Activated CD8-positive, alpha-beta memory T cell treated with anti-CD3 and anti-CD28 coated beads for 24 hours (primary cell): ENCODE measurements at places on chromosomes 11 and 22.
A peak's percentile ranks its signal among the peaks of the same experiment; 100 is the strongest.

DNA sequence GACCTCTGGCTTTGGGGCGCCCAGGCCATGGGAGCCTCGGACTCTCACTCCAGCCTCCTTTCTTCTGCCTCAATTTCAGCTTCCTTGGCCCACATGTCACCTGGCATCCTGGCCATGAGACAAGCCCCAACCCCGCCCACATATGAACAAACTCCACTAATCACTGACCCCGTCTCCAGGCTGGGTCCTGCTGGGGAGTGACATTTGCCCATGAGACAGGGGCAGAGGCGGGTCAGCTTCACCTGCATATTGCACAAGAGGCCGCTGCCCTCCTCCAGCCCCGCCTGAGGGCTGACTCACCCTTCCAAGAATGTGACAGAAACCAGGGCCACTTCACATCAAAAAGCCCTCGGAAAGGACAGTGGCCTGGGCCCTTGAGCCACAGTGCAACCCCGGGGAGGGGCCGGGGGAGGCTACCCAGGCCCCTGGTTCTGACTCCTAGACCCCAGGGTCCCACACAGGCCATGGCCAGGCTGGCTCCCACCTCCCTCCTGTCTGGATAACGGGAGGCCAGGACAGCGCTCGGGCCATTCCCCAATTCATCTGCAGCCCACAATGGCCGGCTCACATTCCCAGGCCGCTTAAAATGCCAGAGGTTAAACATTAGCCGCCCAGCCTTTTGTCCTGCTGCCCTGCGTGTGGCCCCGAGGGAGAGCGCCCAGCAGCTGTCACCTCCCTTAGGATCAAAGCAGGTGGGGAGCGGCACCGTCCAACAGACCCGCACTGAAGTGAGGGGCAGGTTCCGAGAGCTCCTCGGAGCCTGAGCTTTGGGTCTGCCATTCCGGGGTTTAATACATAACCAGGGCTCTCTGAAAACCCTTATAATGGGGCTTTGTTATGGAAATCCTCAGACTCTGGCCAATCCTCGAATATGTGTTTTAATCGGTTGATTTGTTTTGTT, 42.3 kb downstream of the TRMU start:
- DNase-seq = no peak

DNA sequence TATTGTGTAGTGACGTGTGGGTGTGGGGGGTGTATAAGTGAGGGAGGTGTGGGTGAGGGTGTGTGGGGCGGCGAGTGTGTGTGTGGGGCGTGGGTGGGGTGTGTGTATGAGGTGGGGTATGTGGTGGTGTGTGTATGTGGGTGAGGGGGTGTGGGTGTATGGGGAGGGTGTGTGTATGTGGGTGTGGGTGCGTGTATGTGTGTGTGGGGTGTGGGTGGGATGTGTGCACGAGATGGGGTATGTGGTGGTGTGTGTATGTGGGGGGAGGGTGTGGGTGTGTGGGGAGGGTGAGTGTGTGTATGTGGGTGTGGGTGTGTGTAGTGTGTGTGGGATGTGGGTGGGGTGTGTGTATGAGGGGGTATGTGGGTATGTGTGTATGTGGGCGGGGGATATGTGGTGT, 205.5 kb downstream of the OPCML start:
- DNase-seq = no peak

- DNase-seq = no peak
Observed at GRCh38 chr11:22728600-22729389, 62.4 kb downstream of the GAS2 start.

GRCh38 chr11:67230406-67230805, 35.9 kb upstream of the GRK2 start:
- DNase-seq = no peak

DNA sequence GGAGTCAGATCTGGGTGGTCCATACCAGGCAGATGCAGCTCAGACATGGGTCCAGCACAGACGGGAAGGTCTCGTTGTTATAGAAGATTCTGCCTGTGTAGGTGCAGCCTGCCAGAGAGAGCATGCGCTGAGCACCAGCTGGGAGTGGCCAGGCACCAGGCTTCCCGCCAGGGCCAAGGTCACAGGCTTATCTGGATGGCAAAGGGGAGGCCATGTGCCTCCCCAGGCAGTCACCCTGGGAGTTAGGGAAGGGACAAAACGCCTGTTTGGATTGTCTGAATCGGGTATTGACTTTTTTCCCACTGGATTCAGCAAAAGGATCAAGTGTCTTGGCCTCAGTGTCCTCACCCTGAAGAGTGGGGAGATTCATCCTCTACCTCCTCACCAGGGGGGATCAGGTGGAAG, 26.5 kb downstream of the PGA5 start:
- DNase-seq = no peak

DNA sequence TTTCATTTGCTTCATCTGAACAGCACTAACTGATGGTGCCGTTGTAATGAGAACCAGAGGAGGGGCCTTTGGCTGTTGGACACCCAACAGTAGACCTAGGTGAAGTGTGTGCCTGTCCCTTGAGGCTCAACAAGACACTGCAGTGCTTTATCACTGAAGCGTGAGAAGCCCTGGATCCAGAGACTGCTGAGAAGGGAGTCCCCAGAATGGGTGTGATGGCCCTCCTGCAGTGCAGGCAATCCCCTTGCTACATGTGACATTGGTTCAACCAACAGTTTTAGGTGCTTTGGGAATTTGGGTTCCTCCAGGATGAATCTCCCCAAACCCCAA, 125.6 kb downstream of the BRD1 start:
- no peak for DNase-seq

DNA sequence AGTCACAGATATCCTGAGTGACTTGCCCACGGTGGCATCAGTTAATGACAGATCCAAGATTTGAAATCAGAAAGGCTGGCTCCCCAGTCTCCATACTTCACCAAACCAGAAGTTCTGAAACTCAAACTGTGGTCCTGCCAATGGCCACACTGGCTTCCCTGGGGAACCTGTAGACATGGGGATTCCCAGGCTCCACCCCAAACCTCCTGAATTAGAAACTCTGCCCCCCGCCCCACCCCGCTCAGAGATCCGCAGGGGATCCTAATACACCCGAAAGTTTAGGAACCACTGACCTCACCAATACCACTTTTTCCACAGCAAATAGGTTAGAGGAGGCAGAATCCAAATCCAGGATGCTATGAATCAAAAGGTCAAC, 15.3 kb downstream of the RTN4RL2 start:
- DNase-seq = no peak

- DNase-seq = peak; percentile 40
Observed at GRCh38 chr11:8250981-8251615, 12.6 kb downstream of the LMO1 start.

DNA sequence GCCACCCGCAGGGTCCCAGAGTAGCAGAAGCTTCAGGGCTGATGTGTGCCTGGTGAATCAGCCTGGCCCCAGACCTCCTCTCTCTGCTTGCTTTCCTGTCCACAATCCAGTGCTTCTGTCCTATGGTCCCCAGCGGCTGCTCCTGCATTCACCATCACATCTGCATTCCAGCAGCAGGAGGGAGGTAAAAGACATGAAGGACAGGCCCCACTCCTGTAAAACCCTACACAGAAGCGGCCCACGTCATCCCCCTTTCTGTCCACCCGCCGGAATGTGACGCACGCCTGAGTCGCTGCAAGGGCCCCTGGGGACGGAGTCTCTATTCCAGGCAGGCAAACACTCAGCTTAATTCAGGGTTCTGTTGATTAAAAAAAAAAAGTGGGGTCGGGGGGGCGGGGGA, 58.3 kb downstream of the CDKN1C start:
- DNase-seq = no peak

GRCh38 chr11:816433-816779, 2.3 kb upstream of the PNPLA2 start:
- DNase-seq = no peak

- DNase-seq = no peak
Observed at GRCh38 chr11:19980388-19980787, 179.9 kb downstream of the DBX1 start.
